ENCODE measurements at places on chromosomes 7 and 10.
A peak's percentile ranks its signal among the peaks of the same experiment; 100 is the strongest.

DNA sequence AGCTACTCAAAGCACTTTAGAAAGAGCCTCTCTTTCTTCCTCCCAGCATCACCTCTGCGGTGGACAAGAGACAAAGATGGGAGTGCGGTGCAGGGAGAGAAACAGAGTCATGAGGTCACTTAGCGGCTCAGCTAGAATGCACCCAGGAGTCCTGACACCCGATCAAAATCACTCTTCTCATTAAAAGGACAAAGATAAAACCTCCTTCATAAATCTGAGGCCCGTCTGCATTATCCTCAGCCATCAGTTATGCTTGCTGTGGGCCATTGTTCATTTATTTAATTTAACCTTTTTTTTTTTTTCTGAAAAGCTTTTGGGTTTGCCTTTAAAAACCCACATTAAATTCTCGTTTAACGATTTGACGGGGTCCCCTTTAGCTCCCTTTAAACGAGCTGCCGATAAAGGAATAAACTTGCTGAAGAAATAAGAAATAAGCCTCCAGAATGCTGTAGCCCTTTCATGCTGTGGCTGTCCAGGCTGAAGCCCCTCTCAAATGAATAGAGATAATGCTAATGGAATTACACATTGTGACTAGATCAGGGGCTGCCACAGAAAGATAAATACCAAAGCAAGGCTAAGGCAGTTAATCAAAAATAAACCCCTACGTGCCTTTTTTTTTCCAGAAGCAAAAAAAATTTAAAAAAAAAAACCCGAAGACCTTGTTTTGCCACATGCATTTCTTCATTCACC is 16.1 kb upstream of the PLXNA4 start:
- DNase-seq: no peak

GRCh38 chr7:138563808-138564207 is 103.7 kb downstream of the TRIM24 start:
- no peak for DNase-seq

- no peak for DNase-seq
These were observed 20.6 kb downstream of the CLRN3 start for GRCh38 chr10:127872011-127872761.

GRCh38 chr7:20229646-20230500 is 12.7 kb upstream of the MACC1 start:
- DNase-seq: no peak

DNA sequence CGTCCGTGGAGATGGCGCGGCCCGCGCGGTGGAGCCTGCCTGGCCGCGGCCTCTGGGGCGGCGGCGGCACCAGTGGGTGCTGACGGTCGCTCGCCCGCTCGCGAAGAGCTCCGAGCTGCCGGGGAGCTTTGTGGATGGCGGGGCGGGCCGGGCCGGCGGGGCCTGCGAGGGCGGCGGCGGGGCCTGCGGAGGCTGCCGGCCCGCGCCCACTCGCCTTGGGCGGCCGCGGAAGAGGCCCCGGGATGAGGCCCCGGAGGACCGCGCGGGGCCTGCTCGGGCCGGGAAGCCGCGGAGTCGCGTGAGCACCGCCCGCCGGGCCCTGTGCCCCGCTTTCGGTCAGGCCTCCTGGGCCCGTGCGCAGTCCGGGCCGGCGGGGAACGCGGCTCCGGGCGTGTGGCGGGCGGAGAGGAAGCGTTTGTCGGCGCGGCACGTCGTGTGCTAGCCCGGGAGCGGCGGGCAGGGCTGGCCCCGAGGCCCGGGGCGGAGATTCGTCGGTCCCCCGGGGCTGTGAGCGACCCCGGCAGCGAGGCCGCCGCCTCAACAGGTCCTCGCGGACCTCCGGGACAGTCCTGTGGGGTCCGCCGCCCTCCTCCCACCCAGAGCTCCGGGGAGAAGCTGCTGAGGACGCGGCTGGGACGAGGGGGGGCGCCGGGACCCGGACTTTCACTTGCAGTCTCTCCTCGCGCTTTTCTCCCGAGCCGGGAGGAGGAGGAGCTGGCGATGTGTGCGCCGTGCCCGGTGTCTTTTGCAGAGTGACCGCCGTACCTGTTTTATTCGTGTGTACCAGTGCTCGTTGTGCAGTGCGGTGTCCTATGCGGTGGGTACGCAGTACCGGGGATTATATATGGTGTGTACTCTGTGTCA is 578 bp downstream of the ZMYND11 start:
- DNase-seq: peak; percentile 71

DNA sequence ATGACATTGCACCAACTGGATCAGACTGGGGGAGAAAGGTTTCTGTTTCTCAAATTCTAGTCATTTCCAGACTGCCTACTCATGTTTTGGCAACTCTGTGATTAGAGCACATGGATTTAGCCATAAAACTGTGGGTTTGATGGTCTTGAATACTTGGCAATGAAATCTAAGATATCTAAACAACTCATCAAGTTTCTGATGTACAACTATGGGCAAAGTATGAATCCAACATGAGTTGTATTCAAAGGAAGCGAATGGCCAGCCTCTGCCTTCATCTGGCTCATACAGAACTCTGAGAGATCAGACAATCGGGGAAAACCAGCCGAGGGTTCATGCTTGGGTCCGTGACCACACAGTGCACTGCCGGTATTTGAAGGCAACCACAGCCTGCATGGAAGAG is 144.3 kb downstream of the ADAM12 start:
- no peak for DNase-seq

DNA sequence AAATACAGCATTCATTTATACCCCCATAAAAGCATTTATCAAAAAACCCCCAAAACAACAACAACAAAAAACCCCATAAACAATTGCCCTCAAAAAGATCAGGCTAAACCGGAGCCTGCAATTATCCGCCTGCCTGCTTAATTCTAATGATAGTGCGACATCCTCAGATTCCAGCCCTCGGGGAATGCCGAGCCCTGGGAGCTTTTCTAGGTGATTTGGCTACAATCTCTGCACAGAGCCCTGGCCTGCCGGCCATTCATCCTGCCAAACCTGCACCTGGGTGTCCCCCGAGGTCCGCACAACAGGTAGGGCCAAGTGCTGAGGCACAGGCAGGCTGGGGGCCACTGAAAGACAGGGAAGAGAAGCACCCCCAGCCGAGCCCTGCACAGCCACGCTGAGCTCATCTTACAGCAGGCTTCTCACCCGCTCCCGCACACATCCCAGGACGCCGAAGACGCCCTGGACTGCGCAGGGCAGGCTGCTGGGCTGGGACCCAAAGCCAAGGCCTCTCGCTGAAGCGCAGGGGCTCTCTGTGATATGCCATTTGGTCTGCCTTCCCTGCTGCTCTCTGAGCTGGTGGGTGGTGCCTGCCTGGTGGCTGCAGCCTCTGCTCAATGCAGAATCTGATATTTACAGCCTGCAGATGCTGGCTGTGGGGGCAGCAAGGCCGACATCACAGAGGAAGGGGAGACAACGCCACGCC is 57.5 kb downstream of the CAMK2B start:
- no peak for DNase-seq

GRCh38 chr10:27661514-27662286 is 83.9 kb downstream of the MKX start:
- no peak for DNase-seq

- DNase-seq: no peak
These were observed 75.2 kb upstream of the CELF2 start for GRCh38 chr10:10942441-10942840.

DNA sequence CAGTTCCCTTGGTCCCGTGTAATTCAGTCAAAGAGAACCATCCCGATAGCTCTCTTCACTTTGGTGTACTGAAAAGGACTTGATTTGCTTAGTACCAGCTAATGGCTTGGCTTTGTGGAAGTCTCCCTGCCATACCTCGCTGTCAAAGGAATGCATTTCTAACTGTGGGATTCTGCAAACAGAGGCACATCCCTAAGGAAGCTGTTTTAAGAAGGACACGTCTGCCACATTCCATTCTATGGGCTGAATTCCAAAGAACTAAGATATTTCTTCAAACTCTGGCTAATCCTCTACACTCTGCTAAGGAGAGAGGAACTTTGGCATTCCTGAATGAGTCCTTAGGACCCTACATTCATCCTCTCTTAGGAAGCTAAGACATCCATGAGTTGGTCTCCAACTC is 327.9 kb downstream of the SFMBT2 start:
- DNase-seq: no peak

GRCh38 chr10:46094931-46095750 is 49.1 kb upstream of the MSMB start:
- no peak for DNase-seq

DNA sequence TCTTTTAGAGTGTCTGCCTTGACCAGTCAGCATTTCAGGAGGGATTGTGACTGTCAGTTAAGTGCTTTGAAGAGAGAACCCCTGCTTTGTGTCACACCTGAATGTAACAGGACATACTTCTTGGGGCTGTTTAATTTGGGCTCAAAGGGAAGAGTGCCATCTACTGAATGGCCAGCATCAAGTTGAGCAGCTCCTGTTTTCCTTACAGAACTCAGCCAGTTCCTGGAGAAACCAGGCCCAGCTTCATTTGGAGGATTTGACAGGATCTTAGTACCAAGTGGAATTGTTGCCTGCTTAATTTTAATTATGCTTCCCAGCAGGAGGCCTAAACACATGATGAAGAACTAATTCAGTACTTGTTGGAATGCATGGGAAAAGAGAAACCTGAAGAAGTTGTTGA is 8.3 kb downstream of the ADD3 start:
- no peak for DNase-seq

DNA sequence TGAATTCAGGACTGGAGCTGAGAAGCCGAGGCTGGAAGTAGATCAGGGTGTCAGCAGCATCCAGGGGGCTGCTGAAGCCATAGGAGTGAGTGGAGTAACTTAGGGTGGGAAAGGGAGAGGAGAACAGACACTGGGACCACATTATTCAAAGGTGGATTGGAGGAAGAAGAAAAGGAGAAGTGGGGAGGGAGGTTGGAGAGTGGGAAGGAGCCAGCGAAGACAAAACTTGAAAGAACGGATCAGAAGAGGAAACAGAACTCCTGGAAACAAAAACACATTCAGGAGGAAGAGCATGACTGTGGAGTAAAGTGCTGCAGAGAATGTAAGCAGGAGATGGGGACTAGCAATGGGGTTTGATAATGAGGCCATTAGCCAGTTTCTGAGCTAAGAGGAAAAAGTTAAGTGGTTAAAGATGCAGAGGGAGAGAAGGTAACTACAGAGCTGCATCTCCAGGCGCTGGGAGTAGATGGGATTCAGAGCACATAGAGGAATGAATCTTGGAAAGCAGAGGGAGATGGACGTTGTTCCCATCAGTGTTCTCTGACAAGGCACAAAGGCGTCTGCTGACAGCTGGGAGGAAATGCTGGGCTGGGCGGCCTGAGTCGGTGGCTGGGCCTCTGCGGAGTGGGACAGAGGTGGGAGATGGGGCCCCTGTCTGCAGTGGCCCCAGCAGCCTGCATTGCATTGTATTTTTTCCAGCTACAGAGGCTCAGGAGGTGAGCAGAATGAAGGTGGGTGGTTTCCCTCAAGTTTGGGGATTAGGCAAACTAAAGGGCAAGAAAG is 63.1 kb upstream of the LEP start:
- no peak for DNase-seq

GRCh38 chr10:88388324-88388723 is 194.8 kb downstream of the RNLS start:
- no peak for DNase-seq

DNA sequence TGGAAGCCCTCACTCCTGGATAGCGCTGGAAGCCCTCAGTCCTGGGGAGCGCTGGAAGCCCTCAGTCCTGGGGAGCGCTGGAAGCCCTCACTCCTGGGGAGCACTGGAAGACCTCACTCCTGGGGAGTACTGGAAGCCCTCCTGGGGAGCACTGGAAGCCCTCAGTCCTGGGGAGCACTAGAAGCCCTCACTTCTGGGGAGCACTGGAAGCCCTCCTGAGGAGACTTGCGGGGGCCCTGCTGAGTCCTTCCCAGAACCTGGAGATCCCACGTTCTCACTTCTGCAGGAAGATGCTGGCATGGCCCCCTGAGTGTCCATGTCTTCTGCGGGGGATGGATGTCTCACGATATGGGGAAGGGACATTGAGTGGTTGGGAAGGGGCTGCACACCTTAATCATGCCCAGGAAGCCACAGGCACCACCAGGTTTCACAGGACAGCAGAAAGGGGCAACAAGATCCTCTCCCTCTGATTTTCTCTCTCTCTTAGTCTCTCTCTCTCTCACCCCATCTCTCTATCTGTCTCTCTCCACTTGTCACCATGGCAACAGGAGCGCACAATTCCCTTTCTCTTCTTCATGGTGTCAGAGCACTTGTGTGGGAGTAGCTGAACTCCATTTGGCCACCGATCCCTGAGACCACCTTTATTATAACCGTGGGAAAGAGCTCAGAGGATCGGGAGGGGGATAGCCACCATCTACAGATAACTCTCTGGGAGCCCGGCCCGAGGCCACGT is 267.0 kb downstream of the TCERG1L start:
- no peak for DNase-seq

DNA sequence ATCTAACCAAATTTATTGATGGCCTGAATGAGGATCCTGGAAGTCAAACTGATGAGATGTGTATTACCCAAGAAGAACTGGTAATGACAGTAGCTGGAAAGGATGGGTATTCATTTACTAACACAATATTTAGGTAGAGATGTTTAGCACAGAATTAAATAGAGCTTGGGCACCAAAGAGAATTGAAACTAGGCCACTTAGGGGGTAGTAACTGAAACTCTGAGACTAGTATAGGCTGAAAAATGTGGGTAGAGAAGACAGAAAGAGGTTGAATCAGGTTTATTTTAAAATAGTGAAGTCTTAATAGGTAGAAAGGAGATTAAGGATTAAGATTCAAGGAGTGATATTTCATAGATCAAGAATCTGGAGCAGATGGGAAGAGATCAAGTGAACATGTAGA is 155.8 kb downstream of the MLLT10 start:
- DNase-seq: no peak

- DNase-seq: no peak
These were observed 100.1 kb upstream of the GLCCI1 start for GRCh38 chr7:7868572-7868899.
